Activated CD4-positive, CD25-positive, alpha-beta regulatory T cell treated with anti-CD3 and anti-CD28 coated beads, Interleukin-2, amount 50 U/mL, for 72 hours (primary cell): ENCODE measurements at places on chromosomes 13 and 19.

DNA sequence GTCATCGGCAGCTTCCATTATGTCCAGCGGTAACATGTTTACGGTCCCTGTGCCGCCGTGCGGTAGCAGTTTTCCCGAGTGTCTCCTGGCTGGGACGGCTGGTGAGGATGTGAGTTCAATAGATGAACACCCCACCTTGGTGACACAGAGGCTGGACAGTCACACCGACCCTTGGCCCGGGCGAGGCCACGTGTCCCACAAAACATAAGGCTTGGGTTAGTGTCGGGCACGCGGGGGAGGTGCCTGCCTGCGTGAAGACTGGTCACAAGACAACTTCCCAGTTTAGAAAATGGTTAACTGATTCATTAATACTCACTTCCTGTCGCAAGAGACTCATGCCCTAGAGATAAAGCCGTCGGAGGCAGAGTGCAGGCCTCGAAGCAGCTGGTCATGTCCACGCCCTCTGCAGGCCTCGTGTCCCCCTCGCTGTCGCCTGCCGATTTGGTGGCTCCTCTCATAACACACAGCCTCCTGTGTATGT is 17.2 kb downstream of the RASA3 start:
- peak; percentile 36 for DNase-seq

- no peak for DNase-seq
Measured at GRCh38 chr19:17948514-17948900, 15.7 kb downstream of the CCDC124 start.

DNA sequence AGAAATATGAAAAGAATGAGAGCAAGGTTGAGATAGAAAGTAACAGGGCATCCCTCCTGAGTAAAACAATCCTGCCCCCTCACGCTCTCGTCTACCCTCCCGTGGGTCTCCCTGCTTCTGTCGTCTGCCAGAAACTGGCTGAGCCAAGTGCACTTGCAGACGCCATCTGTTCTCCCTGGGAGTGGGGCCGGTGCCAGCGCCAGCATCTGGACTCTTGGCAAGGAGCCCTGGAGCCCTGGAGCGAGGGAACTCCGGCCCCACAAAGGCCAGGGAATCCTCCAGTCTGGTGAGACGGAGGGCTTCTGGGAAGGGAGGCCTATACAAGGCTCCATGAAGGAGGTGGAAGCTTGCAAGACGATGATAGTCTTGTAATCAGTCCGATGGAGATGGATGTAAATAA is 2.3 kb upstream of the TMEM91 start:
- DNase-seq = no peak

- DNase-seq = no peak
Measured at GRCh38 chr13:51212758-51213157, 9.4 kb upstream of the FAM124A start.

DNA sequence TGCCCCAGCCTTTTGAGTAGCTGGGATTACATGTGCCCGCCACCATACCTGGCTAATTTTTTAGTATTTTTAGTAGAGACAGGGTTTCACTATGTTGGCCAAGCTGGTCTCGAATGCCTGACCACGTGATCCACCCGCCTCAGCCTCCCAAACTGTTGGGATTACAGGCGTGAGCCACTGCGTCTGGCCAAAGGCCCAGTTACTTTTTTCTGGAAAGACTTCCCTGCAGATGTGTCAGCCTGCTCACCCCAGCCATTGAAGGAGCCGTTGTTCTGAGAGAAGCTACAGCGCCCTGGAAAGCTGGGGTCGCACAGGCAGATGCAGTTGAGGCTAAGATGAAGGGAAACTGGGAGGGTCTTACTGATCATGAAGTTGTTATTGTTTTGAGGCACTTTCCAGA is 7.9 kb upstream of the ZNF626 start:
- DNase-seq = no peak

GRCh38 chr19:10327793-10328192 is 5.5 kb downstream of the RAVER1 start:
- no peak for DNase-seq

DNA sequence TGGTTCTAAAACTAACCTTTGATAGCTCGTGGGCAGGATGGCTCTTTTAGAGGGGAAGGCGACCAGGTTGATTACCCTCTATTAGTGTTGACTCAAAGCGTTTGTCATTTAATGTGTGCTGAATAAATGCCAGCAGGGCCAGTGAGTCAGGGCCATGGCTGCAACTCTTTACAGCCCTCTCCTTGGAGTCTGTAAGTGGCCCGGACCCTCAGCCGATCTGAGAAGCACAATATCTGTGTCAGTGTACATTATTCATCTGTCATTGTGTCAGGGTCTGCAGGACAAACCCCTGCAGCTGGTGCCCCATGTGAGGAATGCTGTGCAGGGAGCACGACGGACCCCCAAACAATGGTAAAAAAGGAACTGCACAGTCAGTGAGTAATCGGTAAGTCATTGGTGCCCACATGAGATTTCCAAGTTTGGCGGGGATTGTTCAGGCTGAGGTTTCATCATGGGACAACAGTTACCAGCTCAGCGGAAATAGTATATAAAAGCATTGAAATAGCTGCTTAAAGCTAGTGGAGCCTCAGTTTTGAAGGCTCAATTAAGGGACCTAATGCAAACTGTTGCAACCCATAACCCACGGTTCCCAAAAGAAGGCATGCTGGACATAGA is 139.1 kb downstream of the ZNF675 start:
- DNase-seq = no peak

GRCh38 chr19:31578326-31578725 is 229.1 kb upstream of the TSHZ3 start:
- no peak for DNase-seq

DNA sequence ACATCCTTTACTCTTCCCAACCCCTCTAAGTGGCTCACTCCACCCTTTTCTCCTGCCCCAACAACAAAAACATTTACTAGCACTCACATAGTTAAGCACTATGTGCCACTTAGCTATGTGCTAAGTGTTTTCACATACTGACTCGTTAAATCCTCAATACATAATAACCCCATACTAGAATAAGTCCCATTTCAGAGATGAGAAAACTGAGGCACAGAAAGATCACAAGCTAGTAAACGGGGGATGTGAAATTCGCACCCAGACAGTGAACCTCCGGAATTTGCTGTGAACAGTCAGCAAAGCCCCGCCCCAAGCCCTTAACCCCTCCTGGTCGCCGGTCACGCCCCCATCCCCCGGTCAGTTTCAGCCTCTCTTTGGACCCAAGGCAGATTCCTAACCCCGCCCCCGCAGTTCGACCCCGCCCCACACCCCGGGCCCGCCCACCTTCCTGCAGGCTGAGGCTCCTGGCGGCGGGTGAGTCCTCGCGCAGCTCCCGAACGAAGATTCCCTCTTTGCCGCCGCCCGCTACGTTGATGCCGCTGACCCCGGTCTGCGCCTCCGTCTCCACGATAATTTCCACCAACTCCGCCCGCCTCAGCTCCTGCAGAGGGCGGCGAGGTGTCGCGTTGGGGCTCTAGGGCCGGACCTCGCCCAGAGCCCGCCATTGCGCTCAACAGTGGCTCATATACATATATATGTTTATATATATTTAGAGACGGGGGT is 9.8 kb downstream of the PRX start:
- DNase-seq = peak; percentile 84

GRCh38 chr13:107851670-107852069 is 363.7 kb downstream of the LIG4 start:
- DNase-seq = no peak

- DNase-seq = peak; percentile 85
Measured at GRCh38 chr19:17282488-17283125, 906 bp downstream of the ANKLE1 start.

DNA sequence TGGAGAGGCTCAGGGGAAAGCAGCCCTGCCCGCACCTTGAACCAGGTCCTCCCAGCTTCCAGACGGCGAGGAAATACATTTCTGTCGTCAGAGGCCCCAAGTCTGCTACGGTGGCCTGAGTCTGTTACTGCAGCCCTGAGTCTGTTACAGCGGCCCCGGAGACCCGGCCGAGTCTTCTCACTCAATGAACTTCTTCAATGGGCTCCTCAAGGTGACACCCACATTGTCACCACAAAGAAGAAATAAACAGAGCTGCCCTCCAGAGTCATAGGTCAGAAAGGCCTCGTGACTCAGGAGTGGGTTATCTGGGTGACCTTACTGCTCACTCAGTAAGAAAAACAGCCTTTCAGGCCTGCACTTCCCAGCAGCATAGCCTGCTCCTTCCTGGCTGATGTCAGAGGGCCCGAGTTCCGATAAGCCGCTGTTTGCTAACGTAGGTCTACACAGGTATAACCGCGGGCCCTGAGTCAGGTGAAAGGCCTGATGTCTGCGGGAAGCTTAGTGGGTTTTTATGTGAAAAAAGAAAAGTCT is 66.9 kb upstream of the TM9SF2 start:
- peak; percentile 72 for DNase-seq

- no peak for DNase-seq
Measured at GRCh38 chr19:4539693-4540581, at the start of gene LRG1. Gene LRG1, minus strand, starts transcription at chr19:4540036. Its CDS starts 23 bp downstream, at chr19:4540013.

GRCh38 chr19:7426986-7427385 is 61.8 kb downstream of the PEX11G start:
- no peak for DNase-seq

DNA sequence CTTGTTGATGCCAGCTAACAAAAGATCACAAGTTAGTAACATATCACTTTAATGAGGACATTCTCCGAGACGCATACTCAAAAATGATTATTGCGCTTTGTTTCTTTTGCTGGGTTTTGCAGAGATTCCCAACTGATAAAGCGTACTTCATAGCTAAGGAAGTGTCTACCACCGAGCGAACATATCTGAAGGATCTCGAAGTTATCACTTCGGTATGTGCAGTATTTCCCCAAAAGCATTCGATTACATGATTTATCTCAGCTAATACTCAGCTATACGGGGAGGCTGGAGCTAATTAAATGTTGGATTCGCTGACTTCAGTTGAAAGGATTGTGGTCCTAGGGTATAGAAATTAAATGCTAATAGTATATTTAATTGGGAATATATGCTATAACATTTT is 166.3 kb downstream of the STK24 start:
- DNase-seq = no peak

- no peak for DNase-seq
Measured at GRCh38 chr19:55451163-55451964, 8.3 kb upstream of the SHISA7 start.

DNA sequence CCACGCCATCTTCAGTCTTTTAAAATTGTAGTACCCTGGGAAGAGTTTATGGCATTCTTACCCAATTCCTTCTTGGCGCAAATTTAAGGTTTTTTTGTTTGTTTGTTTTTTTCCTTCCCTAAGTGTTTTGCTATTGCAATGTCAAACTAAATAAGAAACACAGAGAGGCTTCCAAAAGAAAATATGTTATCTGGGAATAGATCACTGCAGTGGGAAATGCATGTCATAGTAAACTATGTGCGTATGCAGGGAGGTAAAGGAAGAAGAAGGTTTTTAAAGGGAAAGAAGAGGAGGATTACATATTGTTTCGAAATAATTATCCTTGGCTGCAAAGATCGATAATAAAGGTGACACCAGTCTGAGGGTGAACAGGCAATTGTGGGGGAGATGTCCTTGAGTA is 13.2 kb downstream of the CLEC11A start:
- no peak for DNase-seq

GRCh38 chr13:42549552-42549936 is 24.4 kb upstream of the TNFSF11 start:
- no peak for DNase-seq

DNA sequence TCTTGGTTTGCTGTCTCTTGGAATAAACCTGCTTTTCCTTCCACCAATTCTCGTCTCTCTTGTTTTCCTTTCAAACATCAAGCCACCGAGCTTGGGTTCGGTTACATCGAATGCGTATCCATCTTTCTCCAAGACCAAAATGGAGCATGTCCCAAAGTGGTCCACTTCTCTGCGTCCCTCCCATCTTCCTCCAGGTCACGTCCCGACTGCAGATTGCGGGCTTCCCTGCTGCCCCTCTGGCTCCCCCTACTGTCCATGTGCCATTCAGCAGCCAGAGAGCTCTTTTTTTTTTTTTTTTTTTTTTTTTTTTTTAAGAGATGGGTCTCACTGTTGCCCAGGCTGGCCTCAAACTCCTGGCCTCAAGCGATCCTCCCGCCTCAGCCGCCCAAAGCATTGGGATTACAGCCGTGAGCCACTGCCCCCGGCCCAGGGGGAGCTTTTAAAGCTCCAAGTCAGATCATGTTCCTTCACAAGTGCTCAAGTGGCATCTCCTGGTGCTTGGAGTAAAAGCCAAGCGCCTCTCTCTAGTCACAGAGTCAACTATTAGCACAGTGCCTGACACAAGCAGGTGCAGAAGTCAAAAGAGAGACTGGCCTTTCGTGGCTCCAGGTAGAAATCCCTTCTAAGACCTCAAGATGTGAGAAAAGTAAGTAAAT is 10.0 kb downstream of the COL5A3 start:
- DNase-seq = peak; percentile 68

- DNase-seq = peak; percentile 59
Measured at GRCh38 chr19:58519087-58519354, 589 bp downstream of the ZBTB45 start.

DNA sequence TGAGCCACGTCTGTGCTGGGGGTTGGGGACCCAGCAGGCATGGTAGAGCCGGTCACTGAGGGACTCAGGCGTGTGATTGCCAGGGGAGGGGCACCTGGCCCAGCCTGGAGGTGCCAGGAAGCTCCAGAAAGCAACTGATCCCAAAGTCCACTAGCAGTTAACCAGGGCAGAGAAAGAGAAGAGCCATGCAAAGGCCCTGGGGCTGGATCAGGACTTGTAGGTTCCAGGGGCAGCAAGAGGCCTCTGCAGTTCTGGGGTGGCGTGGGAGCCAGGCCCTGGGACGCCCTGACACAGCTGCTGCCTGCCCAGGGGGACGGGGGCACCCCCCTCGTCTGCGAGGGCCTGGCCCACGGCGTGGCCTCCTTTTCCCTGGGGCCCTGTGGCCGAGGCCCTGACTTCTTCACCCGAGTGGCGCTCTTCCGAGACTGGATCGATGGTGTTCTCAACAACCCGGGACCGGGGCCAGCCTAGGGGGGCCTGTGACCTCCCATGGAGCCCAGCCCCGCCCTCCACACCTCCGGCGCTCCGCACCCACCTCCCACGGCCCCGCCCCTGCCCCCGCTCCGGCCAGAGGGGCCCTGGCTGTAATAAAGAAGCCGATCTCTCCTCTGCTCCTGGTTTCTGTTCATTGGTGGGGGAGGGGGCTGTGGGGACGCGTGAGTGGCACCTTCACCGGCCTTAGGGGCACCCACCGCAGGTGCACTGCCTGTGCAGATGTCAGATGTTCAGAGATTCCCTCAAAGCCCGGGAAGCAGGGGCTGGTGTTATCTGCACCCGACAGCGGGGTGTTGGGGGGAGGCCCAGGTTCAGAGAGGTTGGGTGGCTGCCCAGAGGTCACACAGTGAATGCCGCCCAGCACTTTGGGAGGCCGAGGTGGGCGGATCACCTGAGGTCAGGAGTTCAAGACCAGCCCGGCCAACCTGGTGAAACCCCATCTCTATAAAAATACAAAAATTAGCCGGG is 4.1 kb downstream of the AZU1 start:
- DNase-seq = no peak

DNA sequence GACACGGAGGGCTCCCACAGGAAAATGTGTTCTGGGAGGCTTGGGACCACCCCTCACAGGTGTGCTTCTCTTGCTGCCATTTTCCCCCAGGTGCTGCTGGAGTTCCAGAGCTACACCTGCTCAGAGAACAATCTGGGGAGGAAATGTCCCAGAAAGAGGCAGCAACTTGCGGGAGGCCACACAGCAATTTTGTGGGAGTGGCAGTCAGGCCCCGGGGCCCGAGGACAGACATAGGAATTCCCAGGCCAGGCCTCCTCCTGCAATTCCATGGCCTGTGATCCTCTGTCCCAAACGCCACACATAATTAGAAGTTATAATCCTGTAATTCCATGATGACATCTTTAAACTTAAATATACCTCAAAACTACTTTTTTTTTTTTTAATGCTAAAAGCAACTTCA is 1.8 kb downstream of the RHPN2 start:
- no peak for DNase-seq

GRCh38 chr13:34300559-34300958 is 482.6 kb downstream of the RFC3 start:
- no peak for DNase-seq
